SK-N-MC (cell line): ENCODE measurements at places on chromosomes 1 and 21.
A peak's percentile ranks its signal among the peaks of the same experiment; 100 is the strongest.

DNA sequence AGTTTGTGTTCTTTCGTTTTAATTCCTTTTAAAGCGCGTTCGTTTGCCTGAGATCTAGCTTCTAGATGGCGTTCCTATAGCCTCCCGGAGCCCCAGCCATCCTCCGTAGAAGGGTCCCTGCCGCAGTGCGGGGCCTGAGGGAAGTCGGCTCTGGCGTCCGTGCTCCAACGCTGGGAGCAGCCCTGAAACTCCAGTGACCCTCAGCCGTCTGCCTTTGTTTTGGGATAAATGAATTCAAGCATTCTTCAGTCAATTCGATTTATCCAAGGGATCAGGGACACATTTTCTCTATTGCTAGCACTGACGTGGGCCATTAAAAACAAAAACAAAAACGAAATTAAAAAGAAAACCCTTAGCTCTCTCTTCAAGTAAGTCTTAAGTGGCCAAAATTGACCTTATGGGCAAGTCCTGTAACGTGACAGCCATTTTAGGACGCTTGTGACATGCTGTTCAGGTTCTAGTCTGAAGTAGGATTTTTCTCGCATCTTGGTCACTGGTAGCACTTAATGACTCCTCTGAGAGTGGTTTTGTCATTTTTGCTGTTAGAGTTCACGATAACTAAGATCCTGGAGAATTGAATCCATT, 742 bp upstream of the HSPA13 start:
- no peak for DNase-seq

DNA sequence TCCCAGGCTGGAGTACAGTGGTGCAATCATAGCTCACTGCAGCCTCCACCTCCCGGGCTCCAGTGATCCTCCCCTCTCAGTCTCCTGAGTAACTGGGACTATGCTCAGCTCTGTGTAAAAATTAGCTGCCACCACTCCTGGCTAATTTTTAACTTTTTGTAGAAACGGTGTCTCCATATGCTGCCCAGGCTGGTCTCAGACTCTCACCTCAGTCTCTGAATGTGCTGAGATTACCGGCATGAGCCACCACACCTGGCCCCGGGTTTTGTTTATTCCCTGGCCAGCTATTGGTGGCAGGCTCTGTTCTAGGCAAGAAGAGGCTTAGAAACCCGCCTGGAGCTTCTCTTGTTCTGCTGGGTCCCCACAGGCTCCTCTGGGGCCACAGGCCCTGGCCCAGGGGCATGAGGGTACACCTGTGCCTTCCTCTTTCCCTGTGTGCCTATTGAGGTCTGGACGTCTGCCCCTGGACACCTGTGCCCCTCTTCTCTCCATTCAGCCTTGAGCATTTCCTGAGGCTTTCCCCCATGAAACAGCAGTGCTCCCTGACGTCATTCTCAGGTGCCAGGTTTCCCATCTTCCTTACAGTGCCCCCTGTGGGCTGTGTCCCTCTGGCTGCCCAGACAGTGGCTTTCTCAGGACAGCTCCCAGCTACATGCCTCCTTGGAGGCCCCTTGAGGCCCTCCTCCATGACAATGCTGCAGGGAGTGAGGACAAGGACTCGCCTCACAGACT, 57.5 kb downstream of the PCP4 start:
- no peak for DNase-seq

DNA sequence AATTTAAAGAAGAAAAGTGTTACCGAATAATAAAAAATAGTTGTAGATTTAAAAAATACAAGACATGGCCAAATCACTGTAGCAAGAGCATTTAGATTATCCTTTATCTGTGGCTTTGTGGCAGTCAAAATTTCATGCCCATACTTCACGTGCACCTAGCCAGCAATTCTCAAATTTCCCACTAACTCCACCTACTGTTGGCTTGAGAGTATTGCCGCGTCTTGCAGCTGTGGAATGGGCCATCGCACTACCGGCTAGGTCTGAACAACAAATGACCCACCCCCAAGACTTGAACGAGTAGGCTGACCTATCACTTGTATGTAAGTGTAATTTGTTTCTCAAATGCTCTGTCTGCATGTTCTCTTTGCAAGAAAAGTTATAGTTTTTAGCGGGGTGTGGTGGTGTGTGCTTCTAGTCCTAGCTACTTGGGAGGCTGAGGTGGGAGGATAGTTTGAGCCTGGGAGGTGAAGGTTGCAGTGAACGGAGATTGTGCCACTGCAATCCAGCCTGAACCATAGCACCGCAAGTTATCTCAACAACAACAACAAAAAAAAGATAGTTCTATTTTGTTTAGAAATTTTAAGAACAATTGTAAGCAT, 4.1 kb downstream of the KRTAP13-4 start:
- DNase-seq: peak; percentile 6

DNA sequence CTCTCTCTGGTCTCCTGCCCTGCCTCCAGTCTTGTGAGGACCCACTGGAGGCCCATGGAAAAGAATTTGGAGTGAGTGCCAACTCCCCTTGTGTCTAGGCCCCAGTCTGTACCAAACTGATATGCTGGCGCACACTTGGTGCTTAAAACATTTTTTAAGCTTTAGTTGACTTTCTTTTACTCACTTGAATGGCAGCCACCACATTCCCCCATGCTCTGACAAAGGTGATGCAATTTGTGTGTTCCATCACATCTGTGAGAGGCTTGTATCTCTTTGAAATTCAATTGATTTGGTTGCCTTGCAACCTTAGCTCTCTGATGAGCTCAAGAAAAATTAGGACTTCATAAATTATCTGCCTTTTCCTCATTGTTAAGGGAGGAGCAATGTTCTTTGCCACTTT, 30.5 kb upstream of the WDTC1 start:
- DNase-seq: no peak

DNA sequence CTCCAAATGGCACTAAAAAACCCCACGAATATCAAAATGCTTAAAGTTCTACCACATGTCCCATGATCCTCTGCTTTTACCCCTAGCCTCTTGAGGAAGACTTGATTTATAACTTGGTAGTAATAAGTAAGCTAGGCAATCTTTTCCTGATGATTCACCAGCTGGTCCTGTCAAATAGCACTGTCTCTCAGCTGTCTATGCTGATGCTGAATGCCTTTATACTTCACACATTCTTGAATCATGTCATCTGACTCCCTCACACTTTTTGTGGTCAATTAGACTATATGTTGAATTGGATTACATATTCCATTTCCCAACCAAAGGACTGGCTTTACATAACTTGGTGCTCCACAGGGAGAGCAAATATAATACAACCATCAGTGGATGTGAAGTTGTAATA, 16.6 kb downstream of the C21orf91 start:
- no peak for DNase-seq

- no peak for DNase-seq
These were observed 6.5 kb downstream of the BLACAT1 start for GRCh38 chr1:205449254-205449749.

- DNase-seq: no peak
These were observed 23.7 kb downstream of the NKAIN1 start for GRCh38 chr1:31216016-31216415.

DNA sequence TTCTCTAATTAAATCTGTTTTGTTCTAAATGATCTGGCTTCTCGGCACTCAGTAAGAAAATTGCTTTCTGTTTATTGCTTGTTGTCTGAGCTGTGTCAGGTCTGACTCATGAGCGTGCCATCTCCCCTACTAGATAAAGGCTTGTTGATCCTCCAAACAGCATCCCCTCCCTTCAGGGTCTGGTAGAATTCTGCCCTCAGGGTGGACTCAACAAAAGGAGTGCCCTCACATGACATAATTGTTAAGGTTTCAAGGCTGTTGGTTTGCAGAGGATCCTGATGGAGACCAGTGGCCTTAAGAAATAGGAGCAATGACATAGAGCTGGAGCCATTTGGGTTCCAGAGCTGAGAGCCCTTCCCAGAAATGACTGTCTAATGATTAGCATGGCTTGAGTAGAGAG, 36.0 kb upstream of the ATP2B4 start:
- DNase-seq: no peak

DNA sequence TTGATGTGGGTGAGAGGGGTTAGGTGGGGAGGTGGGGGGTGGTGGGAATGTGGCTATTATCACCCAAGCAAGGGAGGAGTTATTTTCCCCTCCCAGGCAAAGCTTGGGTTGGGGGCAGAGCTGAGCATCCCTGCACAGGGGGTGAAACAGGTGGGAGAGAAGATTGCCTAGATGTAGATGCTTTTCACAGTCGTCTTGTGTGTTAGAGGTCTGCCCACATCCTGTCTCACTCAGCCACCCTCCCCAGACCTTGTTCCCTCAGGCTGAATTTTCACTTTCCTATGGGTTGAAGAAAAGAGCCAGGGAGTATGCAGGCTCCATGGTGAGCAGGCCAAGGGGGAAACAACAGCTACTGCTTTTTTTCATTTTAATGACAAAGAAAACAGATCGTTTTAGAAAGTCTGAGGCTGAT, 223.5 kb downstream of the KIF26B start:
- DNase-seq: no peak

GRCh38 chr1:155898888-155899287, 12.3 kb downstream of the RIT1 start:
- no peak for DNase-seq

DNA sequence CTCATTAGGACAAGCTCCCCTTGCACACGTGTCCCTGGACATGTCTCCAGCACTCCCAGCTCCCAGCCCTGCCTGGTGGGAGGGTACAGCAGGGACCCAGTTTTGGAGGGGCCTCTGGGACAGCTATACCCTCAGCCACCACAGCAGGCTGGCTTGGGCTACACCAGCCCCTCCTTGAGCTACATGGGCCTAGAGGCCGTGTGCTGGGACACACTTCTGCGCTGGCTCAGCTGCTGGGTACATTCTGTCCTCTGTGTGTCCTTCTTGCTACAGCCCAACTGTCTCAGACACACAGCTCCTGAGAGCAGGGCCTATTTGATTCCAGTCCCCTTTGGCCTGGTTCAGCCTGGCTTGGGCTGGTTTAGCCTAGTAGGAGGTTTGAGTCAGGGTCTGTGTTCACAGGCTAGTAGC, 26.7 kb downstream of the DMAP1 start:
- DNase-seq: no peak

- no peak for DNase-seq
These were observed 142.7 kb upstream of the UBE2U start for GRCh38 chr1:64060611-64061302.

GRCh38 chr21:31293986-31294385, 50.1 kb downstream of the TIAM1 start:
- DNase-seq: no peak

DNA sequence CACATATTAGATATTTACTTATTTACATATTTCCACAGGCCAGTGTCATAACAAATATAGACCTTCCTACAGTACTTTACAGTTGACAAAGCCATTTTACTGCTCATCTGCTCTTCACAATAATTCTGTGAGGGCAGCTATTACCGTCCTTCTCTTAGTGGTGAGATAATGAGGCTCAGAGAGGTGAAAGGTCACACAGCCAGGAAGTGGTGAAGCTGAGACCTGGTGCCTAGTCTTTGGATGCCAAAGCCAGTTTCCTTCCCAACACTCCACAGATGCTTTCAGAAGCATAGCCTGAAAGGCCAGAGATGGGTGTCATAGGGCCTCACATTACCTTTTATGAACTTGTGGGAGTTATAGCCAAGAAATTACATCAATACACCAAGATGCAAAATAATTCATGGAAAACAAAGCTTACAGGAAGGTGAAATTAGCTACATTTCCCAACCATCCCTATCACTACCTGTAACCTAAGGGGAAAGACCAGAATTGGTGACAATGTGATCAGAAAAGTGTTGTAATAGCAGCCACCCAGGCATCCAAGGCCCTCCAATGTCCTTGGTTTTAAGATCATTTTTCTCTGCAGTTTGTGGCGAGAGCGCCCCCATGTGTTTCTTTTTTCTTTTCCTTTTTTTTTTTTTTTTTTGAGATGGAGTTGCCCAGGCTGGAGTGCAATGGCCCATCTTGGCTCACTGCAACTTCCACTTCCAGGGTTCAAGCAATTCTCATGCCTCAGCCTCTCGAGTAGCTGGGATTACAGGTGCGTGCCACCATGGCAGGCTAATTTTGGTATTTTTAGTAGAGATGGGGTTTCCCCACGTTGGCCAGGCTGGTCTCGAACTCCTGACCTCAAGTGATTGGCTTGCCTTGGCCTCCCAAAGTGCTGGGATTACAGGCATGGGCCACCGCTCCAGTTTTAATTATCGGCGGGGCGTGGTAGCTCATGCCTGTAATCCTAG, 26.5 kb upstream of the RPL11 start:
- DNase-seq: peak; percentile 16

- DNase-seq: no peak
These were observed 39.8 kb upstream of the CLIC4 start for GRCh38 chr1:24705260-24706073.

DNA sequence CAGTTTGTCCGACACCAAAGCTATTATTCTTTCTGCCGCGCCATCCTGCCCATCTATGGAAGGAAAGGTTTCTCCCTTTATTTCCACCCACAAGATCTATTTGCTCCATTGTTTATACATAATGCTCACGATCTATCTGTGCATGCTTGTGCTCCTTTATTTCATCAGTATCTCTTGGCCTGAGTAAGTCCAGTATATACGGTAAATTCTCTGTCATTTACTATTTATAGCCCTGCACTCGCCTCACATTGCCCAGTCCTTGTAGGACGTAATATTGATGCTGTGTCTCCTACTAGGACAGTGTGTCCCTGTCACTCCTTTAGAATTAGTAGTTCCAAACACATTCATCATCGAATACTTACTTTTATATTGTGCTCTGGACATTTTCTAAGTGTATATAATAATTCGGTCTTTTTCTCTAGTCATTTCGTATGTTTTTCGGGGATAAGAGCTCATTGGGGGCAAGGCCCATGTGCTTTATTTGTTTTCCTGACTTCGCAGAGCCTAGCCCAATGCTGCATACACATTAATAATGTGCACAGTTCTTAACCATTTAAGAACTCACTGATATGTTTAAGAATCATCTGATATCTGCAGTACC, 3.1 kb upstream of the NID1 start:
- no peak for DNase-seq

GRCh38 chr1:183676586-183677189, 23.6 kb upstream of the APOBEC4 start:
- no peak for DNase-seq

GRCh38 chr1:148263128-148263905, 111.2 kb upstream of the NBPF11 start:
- DNase-seq: no peak

DNA sequence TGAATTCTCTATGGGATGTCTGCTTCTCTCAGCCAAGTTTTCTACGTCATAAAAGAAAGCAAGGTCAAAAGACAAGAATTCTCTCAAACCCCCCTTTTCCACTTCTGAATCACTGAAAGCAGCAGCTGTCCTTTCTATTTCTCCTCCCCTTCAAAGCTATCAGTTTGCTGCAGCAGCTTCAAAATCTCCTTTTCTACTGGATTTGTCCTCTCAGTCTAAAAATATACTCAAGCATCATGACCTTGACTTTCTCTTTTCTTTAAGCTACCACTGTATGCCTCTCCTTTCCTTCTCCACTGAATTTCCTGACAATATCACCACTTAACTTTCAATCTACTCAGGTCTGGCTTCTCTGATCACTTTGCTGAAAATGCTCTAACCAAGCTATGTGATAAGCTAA, 1.9 kb downstream of the WDR64 start:
- DNase-seq: no peak

- no peak for DNase-seq
These were observed 14.9 kb upstream of the ZNF678 start for GRCh38 chr1:227548448-227548847.

DNA sequence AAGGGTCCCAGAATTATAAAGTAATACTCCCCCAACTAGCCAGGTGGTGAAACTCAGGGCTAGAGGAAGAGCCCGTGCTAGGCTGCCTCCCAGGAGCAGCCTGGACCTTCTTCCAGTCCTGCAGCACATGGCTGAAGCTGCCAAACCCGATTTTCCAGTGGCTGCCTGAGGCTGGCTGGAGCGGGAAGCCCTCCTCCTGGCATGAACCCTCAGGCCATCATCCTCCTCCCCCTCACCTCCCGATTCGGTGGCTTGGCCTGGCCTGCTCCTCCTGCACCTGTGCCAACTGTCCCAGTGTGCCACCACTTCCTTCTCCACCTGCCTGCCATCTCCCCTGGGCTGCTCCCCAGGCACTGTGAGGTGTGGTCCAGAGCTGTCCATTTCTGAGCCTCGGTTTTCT, 3.0 kb upstream of the TSPAN1 start:
- DNase-seq: no peak
